ENCODE measurements at places on chromosomes 1 and 21.
A peak's percentile ranks its signal among the peaks of the same experiment; 100 is the strongest.

- no peak for DNase-seq
Observed at GRCh38 chr1:110780600-110781484, 92.1 kb upstream of the CD53 start.

- DNase-seq: peak; percentile 4
Observed at GRCh38 chr1:52877554-52877953, 35.0 kb downstream of the ZYG11A start.

GRCh38 chr1:2791027-2791760 lies 10.3 kb downstream of the TTC34 start:
- DNase-seq: no peak

DNA sequence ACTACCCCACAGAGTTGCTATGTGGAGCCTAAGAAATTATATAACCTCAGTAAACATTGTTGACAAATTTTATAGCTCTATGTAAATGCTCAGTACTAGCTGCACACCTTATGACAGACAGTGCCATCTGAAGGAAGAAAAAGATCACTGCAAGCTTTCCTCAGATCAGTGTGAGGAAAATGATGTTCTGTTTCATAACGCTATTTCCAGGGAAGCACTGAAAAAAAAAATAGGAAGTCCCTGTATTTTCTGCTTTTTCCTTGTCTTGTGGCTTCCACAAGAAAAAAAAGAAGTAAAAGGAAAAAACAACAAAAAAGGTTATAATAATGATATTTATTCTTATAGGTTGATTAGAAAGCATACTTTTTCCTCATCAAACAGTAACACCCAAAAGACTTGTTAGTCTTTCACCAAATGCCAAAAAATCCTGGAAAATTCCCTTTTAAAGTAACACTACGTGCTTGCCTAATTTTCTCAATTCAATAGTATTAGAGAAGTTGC lies 23.2 kb downstream of the LYST start:
- DNase-seq: no peak

DNA sequence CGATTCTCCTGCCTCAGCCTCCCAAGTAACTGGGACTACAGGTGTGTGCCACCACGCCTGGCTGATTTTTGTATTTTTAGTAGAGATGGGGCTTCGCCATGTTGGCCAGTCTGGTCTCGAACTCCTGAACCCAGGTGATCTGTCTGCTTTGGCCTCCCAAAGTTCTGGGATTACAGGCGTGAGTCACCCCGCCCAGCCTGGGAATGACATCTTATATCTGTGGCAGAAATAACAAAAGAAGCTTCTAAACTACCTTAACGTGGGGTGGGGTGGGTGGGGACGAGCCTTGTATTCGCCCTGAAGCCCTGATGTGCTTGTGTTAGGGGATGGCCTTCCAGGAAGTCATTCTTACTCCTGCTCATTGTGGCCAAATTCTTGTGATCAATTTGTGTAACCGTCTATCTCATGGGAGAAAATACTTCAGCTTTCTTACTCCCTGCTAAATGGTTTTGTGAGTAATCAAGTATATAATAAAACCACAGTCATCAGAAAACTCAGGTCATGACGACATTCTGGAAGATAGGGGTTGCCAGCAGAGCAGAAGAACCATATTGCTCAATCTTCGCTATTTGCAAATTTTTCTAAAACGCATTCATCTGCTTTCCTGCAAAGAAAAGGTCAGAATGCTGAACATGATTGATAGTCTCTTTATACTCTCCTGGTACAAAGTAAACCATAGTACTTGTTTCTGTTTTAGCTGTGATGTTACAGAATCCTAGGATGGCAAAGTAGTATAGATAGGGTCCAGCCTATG lies 63.2 kb downstream of the DIRAS3 start:
- DNase-seq: peak; percentile 93

DNA sequence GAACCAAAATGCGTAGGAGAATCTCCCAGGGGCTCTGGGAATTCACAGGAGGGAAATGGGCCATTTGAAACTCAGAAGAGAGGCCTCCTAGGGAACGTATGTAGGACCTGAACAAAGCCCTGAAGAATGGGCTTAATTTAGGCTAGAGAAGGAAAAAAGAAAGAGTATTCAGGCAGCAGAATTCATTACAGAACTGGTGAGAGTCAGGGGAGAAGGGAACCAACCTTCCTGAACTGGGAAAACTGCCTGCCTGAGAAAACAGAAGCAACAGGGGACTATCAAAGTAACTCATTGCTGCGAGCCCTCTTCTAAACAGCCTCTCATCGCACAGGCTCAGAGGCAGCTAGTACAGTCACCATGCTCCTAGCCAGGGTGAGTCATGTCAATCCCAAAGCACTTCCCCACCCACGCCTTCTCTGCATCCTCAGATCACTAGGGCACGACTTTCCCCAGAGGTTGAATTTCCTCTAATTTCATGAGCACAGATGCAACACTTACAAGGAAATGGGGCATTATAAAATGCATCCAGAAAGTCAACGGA lies 98.1 kb downstream of the ADSS2 start:
- peak; percentile 72 for DNase-seq

DNA sequence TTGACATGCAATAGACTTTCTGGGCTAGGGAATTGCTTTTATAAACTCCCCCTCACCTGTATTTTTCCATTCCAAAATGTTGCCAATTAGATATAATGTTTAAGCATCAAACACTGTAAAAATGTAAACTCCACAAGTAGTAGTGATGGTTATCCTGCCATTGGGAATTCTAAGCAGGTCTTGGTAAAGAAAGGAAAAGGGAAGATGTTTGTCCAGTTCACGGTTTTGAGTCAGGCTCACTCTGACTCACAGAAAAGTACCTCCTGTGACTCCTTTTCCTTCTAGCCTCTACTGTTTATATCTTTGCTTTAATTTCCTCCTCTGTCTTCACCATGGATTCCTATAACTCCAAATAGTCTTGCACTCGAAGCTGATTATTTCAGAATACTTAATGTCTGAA lies 19.0 kb upstream of the PTPN14 start:
- no peak for DNase-seq

GRCh38 chr1:12587981-12588640 lies 29.9 kb downstream of the DHRS3 start:
- DNase-seq: no peak

- DNase-seq: peak; percentile 96
Observed at GRCh38 chr1:67060811-67061218, 6.9 kb upstream of the SLC35D1 start.

Data from AG04449 (cell line).